ENCODE measurements at places on chromosomes 16 and 17. TPM values are rescaled to one million over a fixed set of nuclear protein-coding genes. Genes with fewer than 3 reads are reported as not detected.

Gene HSD11B2
- total RNA-seq = 2.4 TPM

Gene ZNF213
- total RNA-seq = 25.3 TPM

Gene TMEM98
- 50.6 TPM for total RNA-seq

Gene SEZ6
- total RNA-seq = not detected

Gene KRT20
- not detected for total RNA-seq

Gene MARVELD3
- total RNA-seq = not detected

- DNase-seq = no peak
Observed at GRCh38 chr16:11066261-11066870, 122.0 kb downstream of the CLEC16A start.

- no peak for DNase-seq
Observed at GRCh38 chr16:85606904-85607303, 6.2 kb upstream of the GSE1 start.

DNA sequence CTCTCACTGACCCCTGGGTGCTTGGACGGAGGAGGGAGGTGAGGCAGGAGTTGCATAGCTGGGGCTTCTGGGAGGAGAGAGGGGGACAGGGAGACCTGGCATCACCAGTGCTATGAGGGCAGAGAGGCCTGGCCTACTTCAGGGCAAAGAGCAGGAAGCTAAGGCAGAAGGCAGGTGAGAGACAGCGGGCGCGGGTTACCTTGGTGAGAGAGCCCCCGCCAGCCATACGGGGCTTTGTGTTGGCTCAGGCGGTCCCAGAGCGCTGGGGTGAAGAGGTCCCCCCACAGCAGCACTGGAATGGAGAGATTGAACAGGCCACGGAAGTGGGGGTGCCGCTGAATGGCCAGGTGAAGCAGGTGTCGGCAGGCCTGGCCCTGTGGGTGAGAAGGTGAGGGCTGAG, 11.5 kb downstream of the ST6GALNAC2 start:
- no peak for DNase-seq

DNA sequence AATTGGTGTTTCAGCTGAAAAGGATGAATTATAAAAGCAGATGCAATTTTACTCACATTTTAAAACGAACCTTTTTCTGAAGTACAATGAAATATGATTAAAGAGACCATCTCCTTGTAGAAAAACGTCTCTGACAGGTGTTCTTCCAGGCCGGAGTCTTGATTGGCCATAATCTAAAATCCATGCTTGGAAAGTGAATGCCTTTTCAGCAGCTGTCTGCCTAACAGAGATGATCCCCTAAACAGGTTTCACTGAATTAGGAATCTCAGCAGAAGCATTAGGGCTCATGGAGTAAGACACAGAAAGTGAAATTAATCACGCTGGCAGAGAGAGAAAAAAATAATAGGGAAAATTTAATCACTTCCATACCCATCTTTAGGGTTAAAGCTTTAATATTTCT, 39.3 kb upstream of the IRX5 start:
- no peak for DNase-seq

DNA sequence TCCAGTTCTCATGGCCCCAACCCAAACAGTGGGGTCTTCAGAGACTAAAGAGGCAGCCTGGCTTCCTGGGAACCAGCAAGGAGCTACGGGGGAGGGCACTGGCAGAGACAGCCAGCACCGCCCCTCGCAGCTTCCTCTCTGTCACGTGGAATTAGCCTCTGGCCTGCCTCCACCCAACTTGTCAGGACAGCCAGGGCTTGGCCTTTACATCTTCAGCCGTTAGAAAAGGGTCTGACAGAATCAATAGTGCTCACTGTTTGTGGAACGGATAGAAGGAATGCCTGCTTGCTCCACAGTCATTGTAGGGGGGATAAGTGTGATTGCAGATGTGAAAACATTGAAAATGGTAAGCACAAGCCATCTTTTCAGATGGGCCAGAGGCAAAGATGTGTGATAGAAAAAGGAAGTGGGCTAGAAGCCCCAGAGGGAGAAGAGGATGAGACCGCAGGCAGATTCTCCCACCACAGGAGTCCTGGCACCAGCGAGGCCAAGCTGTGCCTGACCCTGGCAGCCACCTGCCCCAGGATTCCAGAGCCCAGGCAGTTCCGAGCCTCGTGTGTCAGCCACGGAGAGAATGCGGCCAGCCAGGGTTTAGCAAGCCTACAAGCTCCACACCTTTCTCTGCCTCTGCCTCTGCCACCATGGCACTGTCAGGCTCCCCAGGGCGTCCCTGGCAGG, 18.6 kb downstream of the GRIN2C start:
- DNase-seq = no peak

DNA sequence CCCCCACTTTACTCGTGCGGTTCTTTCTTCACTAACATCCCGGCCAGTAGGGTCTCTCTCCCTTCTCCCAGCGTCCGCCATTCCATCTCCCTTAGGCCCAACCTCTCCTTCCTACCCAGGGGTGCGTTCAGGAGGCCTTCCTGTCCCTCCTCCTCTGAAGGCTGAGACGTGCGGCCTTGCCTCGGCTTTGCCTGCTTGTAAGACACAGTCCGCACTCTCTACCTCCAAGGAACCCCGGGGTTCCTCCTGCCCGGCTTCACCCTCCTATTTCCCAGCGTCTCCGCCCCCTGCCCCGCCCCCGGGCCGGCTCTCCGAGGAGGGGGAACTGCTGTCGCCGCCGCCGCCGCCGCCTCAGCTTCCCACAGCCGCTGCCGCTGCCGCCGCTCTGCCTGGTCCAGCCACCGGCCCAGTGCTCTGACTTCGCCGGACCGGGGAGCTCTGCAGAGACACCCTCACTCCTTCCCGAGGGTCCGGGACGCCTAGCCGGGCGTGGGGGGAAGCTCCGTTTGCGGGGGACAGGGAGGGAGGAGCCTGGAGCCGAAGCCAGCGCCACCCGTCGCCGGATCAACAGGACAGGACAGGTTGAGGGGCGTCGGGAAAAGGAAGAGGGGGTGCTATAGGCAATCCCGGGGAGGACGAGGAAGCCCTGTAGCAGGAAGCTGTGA, 1.2 kb upstream of the FGF11 start:
- no peak for DNase-seq

All from ascending aorta (tissue), 2 donors.